NCI-H1417 treated with DMSO at 0.1 percent for 48 hours (cell line): ENCODE measurements at places on chromosomes 12 and 14.
A peak's percentile ranks its signal among the peaks of the same experiment; 100 is the strongest.

GRCh38 chr12:113030875-113031525, 25.5 kb upstream of the DTX1 start:
- peak; percentile 31 for DNase-seq

DNA sequence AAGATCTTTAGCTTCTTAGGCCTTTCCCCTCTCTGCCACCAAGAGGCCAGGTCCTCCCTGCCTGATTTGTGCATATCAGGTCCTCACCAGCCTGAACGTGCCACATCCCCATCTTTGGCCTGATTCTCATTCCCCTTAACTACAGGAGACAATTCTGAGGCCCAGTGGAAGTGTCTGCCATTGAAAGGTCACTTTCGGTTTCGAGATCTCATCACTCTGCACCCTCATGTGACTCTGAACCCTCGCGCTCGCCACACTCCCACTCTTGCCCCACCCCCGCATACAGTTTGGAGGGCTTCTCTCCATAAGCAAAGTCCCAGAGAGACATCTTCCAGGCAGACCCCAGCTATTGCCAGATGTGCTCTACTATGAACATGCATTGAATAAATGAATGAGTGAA, 189.0 kb downstream of the NTF3 start:
- no peak for DNase-seq

DNA sequence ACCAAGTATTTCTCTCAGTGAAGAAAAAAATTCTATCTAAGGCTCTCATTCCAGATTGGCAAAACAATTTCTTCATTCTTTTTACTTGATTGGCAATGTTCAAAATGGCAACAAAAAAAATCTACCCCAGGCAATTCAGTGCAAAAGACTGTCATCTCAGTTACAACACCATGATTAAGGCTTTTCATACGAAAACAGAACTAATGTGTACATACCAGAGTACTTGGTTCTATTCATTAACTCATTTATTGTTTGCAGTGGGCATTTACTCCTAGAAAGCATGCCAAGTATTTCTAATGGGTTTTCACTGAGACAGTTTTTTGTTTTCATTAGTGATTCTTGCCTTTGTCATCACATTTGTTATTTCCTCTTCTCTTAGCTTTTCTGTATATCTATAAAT, 33.0 kb downstream of the DBX2 start:
- DNase-seq, result no peak

GRCh38 chr14:26328791-26329190, 269.0 kb downstream of the NOVA1 start:
- DNase-seq, result no peak

GRCh38 chr12:24977060-24977459, 28.2 kb upstream of the BCAT1 start:
- no peak for DNase-seq

DNA sequence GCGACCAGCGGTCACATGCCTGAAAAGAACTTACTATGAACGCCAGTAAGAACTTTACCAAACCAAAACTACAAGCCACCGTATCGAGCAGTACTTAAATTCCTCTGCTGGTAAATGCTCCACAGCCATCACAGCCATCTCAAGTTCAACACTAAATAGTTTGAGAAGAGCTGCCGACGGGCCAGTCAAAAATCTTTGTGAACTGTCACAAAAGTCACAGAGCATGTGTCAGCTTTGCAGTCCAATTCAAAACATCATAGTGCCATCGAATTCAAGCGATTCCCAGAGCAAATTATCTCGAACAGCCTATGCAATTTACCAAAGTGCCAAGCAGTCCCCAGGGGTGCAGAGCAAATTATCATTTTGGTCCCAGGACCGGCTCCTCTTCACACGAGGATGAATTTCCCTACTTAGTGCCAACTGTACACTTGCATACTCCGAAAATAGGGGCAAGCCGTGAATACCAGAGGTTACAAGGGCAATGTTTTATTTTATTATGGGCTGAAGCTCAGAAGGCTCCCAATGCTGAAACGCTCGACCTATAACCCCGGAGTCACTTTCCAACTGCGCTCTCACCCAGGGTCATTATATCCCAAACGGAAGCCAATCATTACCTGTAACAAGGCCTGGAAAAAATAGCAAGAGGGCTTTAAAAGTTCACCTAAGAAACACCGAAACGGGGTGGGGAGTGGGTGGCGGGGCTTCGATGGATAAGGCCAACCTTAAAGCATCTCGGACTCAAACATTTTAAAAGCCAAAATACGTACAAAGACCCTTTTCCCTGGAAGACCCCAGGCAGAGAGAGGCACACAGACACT, 1.1 kb downstream of the LRP6 start:
- no peak for DNase-seq

- DNase-seq, result no peak
These were observed 20.5 kb downstream of the SARNP start for GRCh38 chr12:55797068-55797467.

DNA sequence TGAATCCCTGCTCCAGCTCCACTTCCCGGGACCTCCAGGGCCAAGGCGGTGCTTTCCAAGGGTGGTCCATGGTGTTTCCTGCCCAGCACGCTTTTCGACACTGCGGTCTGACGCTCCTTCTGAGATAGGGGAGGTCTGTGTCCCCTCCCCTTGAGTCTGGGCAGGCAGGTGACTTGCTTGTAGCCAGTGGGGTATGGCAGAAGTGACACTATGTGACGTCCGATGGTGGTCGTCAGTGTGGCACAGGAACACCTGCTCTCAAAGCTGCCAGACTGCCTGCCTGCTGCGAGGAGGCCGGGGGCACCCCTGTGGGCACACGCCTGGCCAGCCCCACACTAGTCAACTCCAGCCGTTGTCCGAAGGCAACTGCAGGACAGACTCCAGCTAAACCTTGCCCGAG, 16.0 kb upstream of the TRAF3 start:
- DNase-seq, result no peak

- no peak for DNase-seq
These were observed 50.9 kb downstream of the CLIP1 start for GRCh38 chr12:122371475-122372045.

GRCh38 chr12:20369305-20370013, 1.1 kb downstream of the PDE3A start:
- DNase-seq, result no peak

DNA sequence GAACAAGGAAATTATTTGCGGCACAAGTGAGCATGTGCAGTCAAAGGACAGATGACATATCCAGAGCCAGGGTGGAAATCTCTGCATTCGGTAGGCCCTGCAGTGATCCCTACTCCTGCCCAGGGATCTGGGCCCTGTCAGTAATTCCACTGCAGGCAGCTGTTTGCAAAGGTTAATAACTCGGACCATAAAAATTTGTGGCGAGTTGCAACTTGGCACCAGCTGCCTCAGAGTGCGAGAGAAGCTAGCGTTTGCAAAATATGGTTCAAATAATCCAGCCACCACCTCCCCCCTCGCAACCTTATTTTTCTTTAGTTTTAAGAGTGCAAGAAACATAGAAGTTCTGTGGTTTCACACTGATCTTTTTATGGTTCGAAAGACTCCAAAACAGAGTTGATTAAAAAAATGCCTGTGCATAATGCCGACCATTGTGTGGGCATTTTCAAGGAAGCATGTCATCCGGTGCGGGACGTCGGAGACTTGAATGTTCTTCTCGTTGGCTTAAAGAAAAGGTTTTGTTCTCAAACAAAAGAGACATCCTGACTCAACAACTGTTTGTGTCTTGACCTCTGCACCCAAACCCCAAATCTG, 224.5 kb downstream of the BCL11B start:
- no peak for DNase-seq

GRCh38 chr14:88975926-88976325, 151.5 kb downstream of the TTC8 start:
- DNase-seq, result no peak

GRCh38 chr12:109446-109845, 42.9 kb downstream of the IQSEC3 start:
- no peak for DNase-seq

DNA sequence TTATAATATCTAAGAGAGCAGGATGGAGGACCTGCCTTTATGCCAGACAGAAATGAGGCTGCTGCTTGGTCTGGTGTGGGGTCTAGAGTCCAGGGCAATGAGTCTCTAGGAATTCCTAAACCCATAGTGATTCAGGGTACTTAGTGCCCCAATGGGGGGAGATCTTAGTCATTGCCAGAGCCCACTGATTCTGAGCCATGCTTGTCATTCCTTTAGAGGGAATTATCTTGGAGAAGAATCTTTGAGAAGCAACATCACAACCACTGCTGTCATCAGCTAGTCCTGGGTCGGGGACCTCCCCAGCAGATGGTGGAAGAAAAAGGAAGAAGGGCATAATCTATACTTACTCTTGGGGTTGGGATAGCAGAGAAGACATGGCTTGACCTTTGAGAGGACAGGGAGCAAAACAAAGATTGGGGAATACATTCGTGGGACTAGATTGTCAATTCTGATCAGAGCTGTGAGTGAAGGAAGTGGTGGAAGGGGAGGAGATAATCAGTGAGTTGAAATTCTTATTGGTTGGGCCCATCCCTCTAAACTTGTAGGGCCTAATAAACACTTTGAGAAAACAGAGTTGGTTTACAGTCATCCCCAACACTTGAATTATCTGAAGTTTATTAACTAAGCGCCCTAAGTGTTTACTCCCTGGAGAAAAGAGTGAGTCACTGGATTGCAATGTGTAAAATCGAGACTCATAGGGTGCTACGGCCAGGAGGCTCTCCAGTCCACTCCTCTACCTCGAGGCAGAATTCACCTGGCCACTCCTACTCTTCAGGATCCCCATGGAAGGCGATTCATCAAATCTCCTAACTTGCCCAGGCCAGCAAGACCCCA, 3.0 kb upstream of the KRT3 start:
- no peak for DNase-seq

- DNase-seq, result no peak
These were observed 49.2 kb downstream of the SUSD6 start for GRCh38 chr14:69660344-69661193.

GRCh38 chr12:81819991-81820633, 61.0 kb upstream of the PPFIA2 start:
- no peak for DNase-seq
